ENCODE measurements at places on chromosomes 1 and 21.

GRCh38 chr1:57976216-57976615 is 552.4 kb upstream of the DAB1 start:
- no peak for DNase-seq

DNA sequence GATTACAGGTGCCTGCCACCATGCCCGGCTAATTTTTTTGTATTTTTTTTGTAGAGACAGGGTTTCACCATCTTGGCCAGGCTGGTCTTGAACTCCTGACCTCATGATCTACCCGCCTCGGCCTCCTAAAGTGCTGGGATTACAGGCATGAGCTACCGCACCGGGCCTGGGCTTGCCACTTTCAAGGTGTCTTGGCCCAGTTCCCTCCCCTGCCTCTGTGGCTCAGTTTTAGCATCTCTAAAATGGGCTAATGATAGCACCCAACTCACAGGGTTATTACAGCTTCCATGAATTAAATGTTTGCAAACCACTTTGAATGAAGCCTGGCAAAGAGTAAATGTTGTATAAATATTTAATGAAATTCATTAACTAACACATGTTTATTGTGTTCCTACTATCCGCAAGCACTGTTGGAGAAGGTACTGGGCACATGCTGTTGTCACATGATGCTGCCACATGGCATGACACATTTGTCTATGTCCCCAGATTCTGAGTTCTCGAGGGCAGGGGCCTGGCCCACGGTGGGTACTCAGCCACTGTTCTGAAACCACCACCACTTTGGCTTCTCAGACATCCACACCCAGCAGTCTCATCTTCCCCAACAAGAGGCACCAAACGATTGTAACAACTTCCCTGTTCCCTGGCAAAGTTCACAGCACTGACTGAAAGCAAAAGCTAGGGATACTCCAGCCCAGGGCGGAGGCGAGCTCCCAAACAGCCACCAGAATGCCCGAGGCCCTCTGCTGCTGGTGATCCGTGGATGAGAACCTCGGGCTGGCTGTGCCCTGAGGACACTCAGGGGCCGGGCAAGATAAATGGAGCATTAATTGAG is 9.7 kb downstream of the IFFO2 start:
- no peak for DNase-seq

DNA sequence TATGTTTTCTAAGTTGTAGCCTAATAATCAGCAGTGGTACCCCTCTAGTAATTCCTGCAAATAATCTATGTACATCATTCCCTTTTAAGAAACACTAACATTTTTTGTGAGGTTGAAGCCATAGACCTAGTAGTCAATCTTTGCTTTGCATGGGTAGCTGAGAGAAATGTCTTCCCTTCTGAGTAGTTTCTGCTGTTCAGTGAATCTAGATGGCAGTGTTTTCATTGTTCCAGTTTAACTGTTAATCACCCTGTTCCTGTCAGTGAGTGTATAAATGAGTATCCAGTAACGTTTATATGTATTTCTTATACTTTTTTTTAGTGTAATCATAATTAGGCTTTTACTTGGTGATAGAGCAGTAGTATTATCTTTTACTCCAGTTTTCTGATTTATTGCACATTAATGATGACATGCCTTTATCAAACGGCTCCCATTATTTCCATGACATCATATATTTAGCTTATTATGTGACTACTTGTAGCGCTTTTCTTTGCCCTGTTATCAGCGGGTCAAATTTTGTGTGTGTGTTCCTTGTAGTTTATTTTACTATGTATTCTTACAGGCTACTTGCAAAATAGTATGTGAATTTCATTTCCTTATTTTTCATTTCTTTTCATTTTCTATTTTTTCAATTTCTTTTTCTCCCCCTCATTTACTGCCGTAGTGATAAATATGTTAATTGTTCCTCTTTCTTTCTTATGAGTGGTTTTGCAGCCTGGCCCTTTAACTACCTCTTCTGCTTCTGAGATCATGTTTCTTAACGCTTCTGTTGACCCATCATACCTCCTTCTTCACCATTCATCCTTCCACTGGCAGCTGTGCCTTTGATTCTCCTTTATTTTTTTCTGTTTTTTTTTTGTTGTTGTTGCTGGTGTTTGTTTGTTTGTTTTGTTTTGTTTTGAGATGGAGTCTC is 18.8 kb downstream of the CEP350 start:
- no peak for DNase-seq

DNA sequence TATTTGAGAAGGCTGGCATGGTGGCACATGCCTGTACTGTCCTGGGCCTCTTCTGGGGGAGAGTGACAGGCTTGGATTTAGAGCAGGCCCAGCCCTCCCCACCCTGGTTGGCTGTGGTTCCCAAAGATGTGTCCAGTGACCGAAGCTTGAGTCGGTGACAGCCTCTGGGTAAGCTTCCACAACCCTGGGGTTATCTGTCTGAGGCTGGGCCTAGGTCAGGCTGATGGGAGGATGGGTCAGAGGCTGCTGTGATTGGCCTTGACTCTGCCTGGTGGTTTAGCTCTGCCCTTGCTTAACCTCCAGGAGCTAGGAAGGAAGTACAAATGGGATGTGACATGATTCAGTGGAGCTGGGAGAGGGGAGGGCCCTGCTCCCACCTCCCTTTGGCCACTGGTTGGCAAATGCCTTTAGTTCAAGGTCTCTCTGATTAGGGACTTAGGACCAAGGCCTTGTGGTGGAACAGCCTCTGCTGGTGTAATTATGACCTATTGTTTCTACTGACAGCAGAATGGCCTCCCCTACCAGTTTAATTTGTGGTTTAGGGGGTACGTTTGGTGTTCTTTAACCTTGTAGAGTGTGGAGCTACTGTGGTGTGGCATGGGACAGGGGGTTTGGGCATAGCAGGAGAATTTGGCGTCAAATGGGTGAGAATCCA is 16.6 kb downstream of the NUDC start:
- no peak for DNase-seq

DNA sequence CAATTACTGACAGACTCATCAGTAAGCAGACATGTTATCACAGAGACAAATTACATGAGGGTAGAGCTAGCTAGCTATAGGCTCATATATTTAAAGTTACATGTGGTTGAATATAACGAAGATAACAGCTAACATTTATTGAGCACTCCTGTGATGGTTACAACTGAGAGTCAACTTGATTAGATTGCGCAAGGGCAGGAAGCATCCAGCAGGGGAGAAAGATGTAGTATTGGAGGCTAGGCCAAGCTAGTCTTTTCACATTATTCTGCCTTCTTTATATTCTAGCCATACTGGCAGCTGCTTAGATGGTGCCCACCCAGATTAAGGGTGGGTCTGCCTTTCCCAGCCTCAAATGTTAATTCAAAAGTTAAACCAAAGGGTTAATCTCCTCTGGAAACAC is 37.1 kb downstream of the PIGK start:
- no peak for DNase-seq

DNA sequence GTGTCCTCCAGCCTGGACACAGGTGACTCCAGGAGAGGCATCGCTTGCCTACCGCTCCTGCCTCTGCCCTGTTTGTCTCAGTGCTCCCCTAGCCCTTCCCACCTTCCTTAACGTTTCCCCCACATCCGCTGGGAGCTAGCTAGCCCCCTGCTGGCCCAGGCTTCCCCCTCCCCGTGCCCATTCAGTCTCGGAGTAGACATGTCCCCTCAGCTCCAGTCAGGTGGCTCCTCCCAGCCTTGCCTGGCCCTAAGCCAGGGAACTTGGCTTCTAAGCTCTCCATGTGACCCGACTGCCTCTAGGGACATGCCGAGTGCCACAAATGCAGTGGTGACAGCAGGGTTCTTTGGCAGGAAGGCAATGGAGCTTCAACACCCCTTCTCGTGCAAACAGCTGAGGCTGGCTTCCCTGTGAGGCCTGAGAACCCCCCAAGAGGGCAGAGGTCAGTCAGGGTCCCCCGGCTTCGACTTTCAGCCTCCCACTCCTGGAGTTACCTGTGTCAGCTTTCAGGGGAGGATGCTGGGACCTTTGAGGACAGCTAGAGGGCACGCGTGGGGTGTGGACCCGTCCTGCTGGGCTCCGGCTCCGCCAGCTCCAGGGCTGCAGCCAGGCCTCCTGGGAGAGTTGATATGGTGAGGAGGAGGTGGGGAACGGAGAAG is 16.2 kb downstream of the DRAXIN start:
- DNase-seq, result no peak

- DNase-seq, result no peak
Observed at GRCh38 chr1:156951371-156951770, 30.9 kb downstream of the LRRC71 start.

DNA sequence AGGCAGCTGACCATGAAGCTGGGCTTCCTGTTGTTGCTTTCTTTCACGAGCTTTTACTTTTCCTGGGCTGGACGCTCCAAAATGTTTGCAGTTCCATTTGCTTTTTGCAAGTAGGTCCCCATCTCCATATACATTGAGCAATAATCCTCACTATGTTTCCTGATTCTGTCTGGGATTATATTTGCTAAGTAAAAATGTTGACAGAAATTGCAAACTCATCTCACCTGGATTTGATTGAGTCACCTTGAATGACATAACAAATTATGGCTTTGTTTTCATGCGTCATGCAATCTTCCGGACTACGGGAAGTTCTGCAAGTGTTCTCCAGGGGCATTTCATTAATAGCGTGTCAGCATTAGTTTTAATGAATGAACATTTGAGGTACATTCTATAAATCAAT is 18.9 kb downstream of the ATP5PO start:
- DNase-seq, result no peak

GRCh38 chr1:25094229-25094628 is 138.1 kb downstream of the SYF2 start:
- no peak for DNase-seq

DNA sequence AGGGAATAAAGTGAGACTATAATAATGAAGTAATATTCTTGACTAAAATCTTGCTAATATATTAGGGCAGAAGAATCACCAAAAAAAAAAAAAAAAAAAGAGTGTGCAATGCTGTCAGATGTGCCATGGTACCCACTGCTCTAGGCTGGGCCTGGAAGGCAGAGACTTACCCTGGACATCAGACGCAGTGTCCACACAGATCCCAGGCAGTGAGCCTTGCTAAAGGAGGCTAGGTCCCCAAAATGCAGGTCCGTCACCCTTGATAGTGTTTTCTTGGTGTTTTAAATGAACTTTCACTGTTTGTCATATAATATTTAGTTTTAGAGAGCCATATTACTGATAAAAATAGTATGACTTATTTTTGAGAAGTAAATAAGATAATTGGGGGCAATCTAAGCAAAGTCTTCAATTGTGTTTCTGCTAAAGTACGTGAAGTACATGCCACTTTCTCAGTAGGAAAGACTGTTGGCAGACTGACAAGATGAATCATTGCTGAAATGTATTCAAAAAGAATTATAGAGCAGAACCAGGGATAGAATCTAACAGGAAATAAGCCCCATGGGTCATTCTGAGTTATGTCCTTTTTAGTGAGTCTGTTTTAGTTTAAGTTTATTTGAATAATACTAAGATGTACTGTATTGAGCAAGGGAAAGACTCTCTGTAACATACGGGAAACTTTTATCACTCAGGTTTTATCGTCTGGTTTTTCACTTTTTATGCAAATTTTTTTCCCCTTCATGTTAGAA is 74.6 kb upstream of the PDC start:
- no peak for DNase-seq

GRCh38 chr1:30569384-30569783 is 154.0 kb downstream of the MATN1 start:
- no peak for DNase-seq
